SK-N-SH treated with all-trans-retinoic acid at 6 μM for 48 hours (cell line): ENCODE measurements at places on chromosomes 3 and 15.
A peak's percentile ranks its signal among the peaks of the same experiment; 100 is the strongest.

- ATAC-seq, result no peak
These were observed 74.1 kb downstream of the FAIM start for GRCh38 chr3:138682648-138683047.

DNA sequence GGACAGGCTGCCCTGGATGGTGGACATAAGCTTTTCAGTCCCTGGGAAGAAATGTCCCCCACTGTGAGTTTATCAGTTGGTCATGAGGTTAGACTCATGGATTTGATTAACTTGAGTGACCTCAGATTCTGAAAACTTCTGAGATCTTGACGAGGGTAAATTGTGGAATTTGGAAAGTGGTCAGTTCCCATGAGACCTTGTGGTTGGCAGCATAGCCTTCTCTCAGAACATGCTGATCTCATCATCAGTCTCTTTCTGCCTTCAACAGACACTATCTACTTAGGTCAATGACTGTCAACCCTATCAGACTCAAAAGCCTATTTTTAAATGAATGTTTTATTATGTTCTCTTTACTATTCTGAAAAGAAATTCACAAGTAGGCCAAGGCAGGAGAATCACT, 45.6 kb upstream of the NDUFB4 start:
- ATAC-seq, result no peak

GRCh38 chr3:32592696-32593353, 22.2 kb upstream of the DYNC1LI1 start:
- ATAC-seq, result no peak

DNA sequence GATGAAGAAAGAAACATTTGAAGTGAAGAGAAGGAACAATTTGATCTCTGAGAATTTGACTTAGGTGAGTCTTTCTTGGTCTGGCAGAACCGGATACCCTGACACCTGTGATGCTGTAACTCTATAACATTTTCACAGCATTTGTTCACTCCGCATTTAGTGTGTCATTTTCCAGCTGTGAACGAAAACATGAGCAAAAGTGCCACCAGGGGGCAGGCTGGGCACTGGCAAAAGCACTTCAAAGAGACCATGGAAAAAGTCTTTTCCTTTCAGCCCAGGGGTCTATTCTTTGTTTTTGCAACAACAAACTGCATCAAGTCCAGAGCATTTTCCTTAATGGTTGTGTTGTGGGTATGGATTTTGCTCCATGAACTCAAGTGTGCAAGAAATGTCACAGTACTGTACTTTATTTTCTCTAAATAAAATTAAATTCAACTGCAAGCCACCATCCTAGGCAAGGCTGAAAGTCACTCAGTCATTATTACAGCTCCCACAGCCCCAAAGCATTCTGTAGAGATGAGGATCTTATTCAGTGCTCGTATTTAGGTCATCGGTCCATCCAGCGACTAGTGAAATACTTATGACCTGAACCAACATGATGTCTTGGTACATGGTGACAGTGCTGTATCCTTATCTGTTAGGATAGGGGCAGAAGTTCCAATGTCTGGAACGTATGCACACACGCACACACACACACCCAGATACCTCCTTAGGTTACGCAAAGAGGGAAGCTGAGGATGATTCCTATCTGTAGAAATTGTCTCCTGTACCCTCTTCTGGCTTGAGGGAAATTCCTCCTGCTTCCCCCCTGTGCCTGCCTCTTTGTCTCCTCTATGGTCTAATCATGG, 125.5 kb downstream of the GADL1 start:
- peak; percentile 80 for ATAC-seq

GRCh38 chr3:155553780-155554179, 191.1 kb downstream of the PLCH1 start:
- no peak for ATAC-seq

GRCh38 chr3:107366766-107367165, 10.5 kb upstream of the CCDC54 start:
- ATAC-seq, result no peak; the same call in 2 of the 3 replicates

DNA sequence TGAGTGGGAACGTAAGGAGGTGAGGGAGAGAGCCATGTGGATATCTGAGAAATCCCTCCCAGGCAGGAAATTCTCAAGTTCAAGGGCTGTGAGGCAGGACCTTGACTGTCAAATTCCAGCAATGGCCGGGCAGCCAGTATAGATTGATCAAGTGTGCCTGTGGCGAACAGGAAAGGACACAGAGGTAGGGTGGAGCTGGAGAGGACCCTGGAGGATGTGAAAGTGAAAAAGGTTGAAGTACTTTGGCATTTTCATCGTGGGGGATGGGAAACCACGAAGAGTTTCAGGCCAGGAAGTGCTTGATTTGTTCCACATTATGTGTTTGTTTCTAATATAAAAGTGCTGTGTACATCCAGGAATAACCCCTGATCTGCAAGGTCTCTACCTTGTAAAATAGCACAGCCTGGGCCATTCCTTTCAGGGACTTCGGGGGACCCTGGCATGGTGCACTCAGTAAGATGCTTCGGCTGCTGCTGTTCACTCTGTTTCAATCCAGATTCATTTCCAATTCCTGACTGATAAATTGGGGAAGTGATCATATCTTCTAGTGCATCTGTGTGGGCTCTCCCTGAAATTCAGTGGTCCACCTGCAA, 156.6 kb downstream of the MCTP2 start:
- ATAC-seq, result no peak

GRCh38 chr3:190558796-190559195, 44.9 kb downstream of the IL1RAP start:
- ATAC-seq, result no peak

GRCh38 chr15:58595516-58596263, 153.8 kb downstream of the ADAM10 start:
- ATAC-seq, result no peak

DNA sequence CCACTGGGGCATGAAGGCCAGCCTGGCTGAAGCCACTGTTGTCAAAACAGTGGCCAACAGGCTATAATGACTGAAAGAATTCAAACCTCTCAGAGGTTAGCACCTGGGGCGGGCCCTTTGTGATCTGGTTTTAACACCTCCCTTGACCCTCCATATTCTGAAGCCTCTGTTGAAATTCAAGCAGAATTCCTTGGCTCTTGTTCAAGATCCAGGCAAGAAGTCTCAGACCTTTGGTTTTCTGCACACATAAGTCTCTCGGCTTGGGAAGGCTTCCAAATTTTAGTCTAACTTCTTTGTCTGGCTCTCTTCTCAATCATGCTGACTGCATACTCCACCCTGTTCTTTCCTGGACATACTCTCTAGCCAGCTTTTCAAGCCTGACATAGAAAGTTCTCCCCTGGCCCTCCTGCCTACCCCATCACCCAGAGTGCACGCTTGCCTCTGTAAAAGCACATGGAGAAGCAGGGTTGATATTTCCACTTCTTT, 144.5 kb downstream of the PDZRN3 start:
- ATAC-seq, result peak; percentile 26; the same call in 1 of the 3 replicates

- peak; percentile 21; the same call in 1 of the 3 replicates for ATAC-seq
These were observed 5.3 kb downstream of the RAF1 start for GRCh38 chr3:12658593-12659058.

DNA sequence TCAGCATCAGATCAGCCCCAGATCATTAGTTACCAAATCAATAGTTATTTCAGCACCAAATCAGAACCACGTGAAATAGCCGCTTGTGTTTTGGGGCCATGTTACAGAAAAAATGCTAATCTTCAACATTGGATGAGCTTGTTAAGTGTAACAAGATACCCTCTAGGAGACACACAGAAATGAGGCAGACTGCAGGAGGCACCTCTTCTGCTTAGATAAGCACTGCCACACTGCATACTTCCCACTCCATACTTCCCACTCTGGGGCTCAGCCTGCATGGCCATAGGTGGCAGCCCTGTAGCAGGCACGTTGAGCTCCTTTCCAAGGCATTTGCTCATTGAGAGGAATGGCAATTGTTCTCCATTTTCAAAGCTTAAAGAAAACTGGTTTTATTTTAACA, 73.3 kb downstream of the CHCHD6 start:
- no peak for ATAC-seq

DNA sequence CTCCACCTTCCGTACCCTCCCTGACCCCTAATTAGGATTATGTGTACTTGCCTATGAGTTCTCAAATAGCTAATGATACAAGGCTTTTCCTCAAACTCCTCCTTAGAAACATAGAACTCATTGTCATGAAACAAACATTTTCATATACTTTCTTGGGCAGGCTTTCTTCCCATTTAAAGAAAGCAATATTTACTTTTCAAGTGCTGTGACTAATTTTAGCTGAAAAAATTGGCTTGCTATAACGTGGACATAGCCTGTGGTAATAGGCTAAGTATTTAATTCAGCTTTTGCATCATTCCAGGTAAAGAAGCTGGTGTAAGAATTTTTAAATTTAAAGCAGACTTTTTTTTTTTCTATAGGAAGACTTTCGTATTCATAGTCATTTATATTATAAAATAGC, 208.7 kb downstream of the SOX2 start:
- ATAC-seq, result no peak

GRCh38 chr15:46660096-46660842, 1025.4 kb downstream of the SQOR start:
- ATAC-seq, result no peak

DNA sequence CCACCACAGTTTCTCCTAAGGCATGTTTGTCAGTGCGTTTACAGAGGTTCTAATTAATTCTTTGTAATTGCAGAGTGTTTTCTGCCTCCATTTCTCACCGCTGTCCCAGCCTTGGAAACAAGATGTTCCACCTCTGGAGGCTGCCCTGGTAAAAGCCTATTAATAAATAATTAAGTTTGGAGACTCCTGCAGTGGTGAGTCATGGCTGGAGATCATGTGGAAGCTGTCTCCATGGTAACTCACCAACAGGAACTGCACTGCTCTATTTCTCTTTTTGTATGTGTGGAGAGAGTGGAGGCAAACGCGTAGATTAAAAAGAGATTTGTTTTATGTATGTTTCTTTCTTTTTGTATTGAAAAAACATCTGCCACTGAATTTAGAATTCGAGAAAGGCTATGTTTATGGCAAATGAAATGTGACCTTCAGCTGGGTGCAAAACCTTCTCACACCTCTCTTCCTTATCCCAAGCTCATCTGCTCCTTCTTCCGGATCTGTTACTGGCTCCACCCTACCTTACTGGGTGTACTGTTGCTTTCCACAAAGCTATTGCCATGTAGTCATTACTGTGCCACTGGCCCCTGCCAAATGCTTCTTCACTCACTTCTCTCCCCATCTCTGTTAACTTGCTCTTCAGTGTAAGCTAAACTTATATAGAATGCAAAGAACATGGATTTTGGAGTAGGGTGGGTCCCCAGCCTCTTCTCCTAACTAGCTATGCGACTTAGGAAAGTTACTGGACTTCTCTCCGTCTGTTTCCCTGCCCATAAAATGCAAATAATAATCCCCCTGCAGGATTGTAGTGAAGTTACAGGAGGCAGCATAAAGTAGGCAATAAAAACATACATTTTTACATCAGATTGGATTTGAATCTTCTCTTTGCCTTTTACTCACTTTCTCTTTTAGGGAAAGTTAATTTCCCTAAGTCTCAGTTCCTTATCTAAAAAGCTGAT, 778.5 kb downstream of the NTRK3 start:
- peak; percentile 99 for ATAC-seq

DNA sequence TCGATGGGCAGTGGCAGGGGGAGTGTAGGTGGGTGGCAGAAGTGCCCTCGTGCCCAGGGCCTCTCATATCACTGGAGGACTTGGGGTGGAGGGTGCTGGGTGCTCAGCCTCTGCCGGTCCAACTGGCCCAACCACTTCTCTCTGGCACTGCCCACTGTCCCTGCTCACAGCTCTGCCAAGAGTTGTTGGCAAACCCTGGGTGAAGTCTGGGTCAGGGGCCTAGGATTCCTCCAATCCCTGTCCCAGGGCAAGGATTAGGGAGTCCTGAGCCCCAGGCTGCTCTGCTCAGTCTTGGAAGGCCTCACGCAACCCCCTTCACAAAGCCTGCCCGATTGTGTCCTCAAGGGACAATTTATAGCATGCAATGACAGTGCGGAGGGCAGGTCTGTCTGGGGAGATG, 5.2 kb upstream of the PRKCD start:
- ATAC-seq, result no peak

- ATAC-seq, result no peak
These were observed 31.0 kb upstream of the RBMS3 start for GRCh38 chr3:29249829-29250345.

- no peak for ATAC-seq
These were observed 22.3 kb downstream of the GRM2 start for GRCh38 chr3:51729042-51729633.

- ATAC-seq, result no peak
These were observed 88.9 kb downstream of the AAGAB start for GRCh38 chr15:67165254-67166253.

DNA sequence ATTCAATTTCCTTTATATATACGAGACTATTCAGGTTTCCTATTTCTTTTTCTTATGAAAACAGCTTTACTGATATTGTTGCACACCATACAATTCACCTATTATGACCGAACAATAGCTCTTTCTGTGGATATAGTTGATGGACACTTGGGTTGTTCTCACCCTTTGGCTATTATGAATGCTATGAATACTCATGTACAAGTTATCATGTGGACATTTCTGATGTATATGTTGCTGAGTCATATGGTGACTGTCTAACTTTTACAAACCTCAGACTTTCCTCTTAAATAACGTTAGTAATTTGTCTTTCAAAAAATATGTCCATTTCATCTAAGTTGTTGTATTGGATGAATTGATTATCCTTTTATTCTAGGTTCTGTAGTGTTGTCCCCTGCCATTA, 15.7 kb upstream of the USF3 start:
- ATAC-seq, result no peak

DNA sequence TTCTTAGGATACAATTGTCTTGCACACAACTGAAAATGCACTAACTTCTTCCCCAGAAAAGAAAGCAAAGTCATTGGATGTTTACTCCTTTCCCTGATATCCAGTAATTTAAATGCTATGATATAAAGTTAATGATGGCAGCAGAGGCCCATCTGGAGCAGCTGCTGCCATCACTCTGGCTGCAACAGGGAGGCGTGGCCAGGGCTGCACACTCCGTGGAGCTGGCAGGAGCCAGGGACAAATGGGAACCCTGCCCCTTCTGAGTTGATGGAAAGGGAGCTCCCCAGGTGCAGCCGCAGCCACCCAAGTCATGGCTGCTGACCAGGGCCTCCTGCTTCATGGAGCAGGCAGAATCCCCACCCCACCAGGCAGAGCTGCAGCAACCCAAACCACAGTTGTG, 72.6 kb upstream of the ALDH1A3 start:
- ATAC-seq, result no peak

DNA sequence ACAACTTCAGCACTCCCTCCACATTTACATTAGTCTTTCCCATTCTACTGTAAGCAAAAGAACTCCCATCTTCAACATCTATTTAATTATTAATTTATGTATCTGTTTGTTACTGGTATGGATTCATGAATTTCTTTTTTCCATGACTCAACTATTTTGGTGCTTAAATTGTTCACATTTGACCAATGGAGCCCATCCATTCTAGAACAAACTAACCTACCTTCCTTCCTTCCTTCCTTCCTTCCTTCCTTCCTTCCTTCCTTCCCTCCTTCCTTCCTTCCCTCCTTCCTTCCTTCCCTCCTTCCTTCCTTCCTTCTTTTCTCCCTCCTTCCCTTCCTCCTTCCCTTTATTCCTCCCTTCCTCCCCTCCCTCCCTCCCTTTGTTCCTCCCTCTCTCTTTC, 16.8 kb upstream of the MBNL1 start:
- ATAC-seq, result no peak

DNA sequence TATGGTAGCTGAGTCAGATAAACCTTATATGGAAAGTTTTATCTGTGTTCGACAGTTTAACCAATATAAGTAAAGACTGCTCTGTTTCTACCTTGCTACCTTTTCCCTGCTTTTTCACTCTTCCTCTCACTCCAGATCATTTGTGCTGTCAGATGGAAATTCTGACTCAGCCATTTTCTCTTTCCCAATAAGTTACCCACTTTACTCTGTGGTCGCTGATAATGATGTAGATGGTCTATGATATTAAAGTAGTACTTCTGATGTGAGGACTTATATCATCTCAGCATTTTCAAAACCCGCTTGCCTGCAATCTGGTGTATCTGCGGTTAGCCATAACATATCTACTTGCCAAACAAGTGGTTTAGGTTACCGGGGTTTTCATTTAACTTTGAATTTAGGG, 15.0 kb upstream of the UTS2B start:
- ATAC-seq, result no peak
